ENCODE measurements at places on chromosomes 7 and 10.

- no peak for DNase-seq
These were observed 675 bp upstream of the GIMAP1 start for GRCh38 chr7:150715738-150716137.

GRCh38 chr7:50962962-50963374 lies 180.3 kb upstream of the GRB10 start:
- DNase-seq: no peak

- DNase-seq: no peak
These were observed 15.1 kb upstream of the GATA3 start for GRCh38 chr10:8039321-8039881.

DNA sequence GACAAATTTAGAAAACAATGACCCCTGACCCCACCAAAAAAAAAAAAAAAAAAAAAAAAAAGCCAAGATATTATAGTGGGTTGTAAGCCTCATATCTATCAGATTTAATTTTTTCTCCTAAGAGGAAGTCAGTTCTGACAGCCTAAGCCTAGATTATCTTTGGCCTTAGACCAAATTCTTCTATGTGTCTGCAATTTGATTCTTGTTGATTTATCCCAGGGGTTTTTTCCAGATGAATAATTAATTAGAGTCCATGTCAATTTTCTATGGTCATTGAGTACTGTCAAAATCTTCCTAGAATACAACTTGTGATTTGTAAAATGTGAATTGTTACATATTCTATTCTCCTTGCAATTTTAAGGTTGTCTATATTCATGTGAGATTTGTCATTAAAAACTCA lies 151.6 kb upstream of the CACNA2D1 start:
- DNase-seq: no peak

DNA sequence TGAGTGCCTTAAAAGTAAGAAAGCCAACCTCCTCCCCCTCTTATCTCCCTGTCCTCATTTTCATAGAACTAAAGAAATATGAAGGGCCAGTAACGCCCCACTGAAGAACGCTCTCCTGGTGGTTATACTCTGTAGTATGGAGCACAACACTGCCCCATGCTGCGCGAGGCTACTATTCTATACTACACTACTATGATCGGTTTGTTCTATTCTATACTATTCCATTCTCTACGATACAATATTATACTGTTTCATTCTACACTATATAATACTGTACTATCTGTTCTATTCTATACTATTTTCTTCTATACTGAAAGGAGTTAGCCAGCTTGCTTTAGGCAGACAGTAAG lies 34.8 kb downstream of the DIP2C start:
- DNase-seq: no peak

GRCh38 chr7:111105269-111105668 lies 14.3 kb downstream of the LRRN3 start:
- no peak for DNase-seq

GRCh38 chr7:135193615-135194081 lies 17.7 kb downstream of the WDR91 start:
- no peak for DNase-seq

DNA sequence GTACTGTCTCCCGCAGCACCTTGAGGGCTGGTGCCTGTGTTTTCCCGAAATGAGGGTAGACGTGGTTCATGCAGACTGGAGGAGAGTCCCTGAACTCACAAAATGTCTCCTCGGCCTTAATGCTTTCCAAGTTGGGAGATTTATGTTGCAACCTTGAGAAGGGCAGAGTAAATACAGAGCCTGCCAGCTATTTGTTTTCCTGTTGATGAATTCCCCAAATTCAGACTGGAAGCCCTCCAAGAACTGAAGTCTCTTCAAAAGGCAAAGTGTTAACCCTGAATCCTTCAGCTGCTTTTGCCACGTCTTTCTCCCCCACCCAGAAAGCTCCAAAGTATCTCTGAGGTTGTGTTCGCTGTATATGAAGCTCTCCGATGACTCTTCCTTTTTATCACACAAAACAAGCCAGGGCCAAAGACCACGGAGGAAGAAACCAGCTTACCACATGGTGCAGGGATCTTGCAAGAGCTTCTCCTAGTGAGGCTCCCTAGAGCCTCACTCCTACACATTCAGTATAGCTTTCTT lies 254.7 kb upstream of the NFE2L3 start:
- DNase-seq: no peak

- DNase-seq: no peak
These were observed 215.5 kb downstream of the LRMDA start for GRCh38 chr10:75646916-75647315.

GRCh38 chr7:159091041-159091440 lies 53.6 kb downstream of the VIPR2 start:
- no peak for DNase-seq

- DNase-seq: no peak
These were observed 161.1 kb upstream of the SVIL start for GRCh38 chr10:29795850-29796249.

DNA sequence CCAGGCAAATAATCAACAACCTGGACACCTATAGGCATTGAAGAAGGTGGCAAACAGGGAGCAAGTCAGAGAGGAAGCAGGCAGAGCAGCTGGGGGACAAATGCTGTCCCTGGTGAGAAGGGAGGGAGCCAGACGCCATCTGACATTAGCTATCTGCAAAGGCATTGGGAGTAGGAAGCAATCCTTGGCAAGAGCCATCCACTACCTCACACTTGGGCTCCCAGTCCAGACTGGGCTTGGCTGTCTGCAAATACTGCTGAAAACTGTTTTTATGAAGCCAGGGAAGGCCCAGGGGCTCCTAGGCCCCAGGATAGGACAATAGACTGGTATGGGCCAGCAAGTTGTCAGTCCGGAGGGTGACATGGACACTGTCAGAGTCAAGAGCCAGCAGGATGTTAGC lies 132.5 kb downstream of the SORBS1 start:
- no peak for DNase-seq

- DNase-seq: no peak
These were observed 519.0 kb downstream of the PCDH15 start for GRCh38 chr10:54282012-54282411.

DNA sequence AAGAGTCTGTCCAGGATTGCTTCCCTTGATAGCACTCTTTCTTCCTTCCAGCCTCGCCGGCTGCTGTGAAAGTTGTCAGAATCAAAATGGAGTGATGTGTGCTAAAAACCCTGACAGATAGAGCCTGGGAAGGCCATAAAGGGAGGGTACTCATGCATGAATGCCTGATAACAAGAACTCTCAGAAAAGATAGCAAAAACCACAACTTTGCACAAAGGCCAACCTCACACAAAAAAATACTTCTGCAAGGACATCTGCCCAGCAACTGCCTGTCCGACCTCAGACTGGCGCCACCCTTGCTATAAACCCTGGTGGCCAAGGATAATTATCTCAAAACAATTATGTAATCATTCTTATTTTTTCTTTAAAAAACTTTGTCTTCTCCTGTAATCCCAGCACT lies 133.2 kb upstream of the SVIL start:
- no peak for DNase-seq

GRCh38 chr10:79179164-79179956 lies 110.6 kb downstream of the ZMIZ1 start:
- no peak for DNase-seq

- no peak for DNase-seq
These were observed 114.8 kb upstream of the ARID5B start for GRCh38 chr10:61786728-61787127.

GRCh38 chr7:100157334-100158228 lies 942 bp downstream of the TRAPPC14 start:
- DNase-seq: no peak

DNA sequence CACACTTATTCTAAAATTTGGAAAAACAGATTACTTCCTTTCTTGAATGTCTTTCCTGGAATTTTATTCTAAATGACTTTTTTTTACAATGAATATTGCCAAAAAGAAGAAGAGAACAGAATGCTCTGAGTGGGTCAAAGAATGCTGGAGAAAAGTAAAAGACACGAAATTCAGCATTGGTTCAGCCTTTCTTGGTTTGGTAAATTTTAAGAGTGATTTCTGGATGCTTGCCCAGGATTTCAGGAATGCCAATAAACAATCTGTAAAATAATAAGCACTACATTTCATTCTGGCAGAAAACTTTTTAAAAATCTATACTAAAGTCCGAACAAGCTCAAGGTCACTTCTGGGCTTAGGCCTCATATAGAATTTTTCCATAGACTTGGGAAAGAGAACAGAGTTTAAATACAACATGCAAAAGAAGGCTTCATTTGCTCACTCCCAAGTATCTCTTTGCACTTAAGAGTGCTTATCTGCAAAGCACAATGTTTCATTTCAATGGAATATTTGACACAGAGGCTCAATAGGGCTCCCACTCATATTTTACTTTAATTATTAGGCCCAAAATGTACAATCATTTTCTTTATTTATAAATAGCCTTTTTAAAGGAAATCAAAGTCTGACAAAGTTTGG lies 359.5 kb upstream of the ANKRD30A start:
- no peak for DNase-seq

DNA sequence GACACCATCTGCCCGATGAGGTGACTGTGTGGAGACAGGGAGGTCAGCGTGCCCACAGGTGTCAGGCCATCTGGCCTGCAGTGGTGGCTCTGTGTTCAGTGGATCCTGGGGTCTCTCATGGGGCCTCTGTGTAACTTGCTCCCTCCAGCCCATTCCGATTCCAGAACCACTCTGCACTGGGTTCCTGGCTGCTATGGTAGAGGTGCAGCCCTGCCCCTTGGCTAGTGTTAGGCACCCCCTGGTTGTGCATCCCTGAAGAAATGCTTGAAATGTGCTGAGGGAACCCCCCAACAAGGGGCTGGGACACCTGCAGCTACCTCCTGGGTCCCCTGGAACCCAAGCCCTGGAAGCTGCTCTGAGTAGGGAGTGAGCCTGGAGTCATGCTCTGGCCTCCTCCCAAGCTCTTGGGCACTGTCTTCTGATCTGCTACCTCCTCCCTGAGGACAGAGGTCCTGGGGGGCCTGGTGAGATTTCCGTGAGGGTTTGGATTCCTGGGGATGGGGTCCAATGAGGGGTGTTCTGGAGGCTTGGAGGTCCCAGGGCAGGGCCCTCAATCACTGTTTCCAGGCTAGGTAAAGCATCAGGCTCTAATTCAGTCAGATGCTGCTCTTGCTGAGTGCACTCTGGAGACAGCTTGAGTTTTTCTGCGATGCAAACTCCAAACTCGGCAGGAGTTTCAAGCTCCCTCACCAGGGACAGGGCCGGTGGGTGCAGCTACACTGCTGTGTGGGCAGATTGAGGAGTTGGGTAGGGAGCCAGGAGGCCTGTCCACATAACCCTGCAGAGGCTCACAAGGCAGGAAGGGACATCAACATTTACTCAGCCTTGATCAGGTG lies 27.7 kb downstream of the RAMP3 start:
- no peak for DNase-seq

- DNase-seq: no peak
These were observed 820.6 kb upstream of the KCND2 start for GRCh38 chr7:119452401-119452800.

- no peak for DNase-seq
These were observed 30.4 kb downstream of the ZNF783 start for GRCh38 chr7:149292462-149292823.

GRCh38 chr7:114530057-114530611 lies 115.5 kb downstream of the FOXP2 start:
- no peak for DNase-seq

DNA sequence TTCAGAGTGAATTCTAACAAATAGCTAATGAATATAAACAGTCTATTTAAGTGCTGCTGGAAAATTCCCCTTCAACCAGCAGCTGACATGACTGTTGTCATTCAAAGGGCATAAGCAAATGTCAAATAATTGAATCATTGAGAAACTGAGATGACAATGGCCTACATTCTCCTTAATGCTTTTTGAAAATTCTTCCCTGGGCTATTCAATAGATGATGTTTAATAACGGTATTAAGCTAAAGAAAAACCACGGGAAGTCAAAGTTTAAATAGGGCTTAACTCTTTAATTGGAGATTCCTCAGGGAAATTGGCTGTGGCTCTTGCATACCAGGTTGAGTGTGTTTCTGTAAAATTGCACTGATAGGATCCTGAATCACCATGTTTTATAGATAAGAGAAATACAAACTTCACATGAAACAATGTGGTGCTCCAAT lies 77.0 kb downstream of the ARL4A start:
- no peak for DNase-seq

GRCh38 chr7:98354052-98354451 lies 46.8 kb downstream of the BAIAP2L1 start:
- DNase-seq: no peak

DNA sequence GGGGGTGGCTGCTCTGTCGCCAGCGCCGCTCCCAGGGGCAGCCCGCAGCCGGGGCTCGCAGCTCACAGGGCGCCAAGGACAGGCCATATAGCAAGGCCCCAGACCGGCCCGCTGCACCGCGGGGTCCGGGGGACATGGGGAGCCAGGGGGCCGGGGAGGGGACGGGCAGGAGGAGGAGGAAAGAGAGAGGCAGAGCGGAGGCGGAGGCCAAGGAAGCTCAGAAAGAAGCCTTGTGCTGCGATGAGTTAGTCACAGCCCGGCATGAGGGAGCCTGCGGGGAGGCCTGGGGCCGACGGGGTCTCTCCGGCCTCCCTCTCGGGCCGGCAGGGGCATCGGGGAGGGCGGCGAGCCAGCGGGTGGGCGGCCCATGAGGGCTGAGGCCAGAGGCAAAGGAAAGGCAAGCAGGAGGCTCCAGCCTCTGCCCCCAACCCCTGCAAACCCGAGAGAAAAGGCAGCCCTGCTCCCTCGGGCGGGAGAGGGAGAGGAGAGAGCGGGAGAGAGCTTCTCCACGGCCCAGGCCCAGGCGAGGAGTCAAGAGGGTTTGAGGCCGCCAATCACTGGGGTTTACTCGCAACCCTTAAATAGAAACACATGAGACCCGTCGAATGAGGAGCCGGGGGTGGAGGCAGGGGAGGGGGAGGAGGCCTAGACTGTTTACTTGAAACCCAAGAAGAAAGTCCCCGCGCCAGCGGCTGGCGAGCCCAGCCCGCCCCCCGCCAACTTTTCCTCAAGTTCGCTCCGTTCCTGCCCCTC lies 167.9 kb downstream of the NEURL1 start:
- DNase-seq: peak; percentile 65
